Aorta (tissue), 5 donors: ENCODE measurements at places on chromosomes 16 and 17.

DNA sequence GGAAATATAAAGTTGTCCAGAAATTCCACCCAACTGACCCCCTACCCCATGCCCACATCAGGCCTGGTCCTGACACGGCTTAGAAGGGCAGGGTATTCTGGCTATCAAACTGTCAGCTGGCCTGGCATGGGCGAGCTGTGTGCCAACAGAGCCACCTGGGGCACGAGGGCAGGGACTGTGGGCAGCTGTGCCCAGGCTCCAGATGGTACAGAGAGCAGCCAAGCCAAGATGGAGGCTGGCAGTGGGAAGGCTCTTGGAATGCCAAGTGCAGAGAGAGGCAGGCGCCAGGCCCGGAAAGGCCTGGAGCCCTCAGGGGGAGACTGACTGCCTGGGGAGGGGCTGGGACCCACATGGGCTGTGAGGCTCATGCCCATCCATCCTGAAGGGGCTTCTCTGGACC lies 24.3 kb upstream of the PHF12 start:
- DNase-seq, result no peak

- DNase-seq, result no peak
Observed at GRCh38 chr17:63356337-63356757, 89.8 kb downstream of the CYB561 start.

GRCh38 chr17:72529386-72529785 lies 408.6 kb downstream of the SOX9 start:
- no peak for DNase-seq

DNA sequence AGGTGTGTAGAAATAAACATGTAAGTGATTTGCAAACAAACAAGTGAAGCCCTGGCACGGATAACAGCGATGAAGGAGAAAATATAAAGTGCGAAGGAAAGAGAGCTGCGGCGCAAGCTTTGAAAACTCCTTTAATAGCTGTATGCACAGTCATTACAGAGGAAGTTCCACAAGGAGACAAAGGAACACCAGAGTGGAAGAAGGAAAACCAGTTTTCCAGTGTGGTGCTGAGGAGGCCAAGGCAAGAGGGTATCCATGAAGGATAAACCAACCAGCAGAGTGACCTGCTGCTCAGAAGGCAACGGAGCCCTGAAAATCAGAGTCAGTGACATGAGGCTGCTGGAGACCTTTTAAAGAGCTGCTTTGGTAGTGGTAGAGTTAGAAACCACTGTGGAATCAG lies 24.4 kb downstream of the METTL16 start:
- no peak for DNase-seq

DNA sequence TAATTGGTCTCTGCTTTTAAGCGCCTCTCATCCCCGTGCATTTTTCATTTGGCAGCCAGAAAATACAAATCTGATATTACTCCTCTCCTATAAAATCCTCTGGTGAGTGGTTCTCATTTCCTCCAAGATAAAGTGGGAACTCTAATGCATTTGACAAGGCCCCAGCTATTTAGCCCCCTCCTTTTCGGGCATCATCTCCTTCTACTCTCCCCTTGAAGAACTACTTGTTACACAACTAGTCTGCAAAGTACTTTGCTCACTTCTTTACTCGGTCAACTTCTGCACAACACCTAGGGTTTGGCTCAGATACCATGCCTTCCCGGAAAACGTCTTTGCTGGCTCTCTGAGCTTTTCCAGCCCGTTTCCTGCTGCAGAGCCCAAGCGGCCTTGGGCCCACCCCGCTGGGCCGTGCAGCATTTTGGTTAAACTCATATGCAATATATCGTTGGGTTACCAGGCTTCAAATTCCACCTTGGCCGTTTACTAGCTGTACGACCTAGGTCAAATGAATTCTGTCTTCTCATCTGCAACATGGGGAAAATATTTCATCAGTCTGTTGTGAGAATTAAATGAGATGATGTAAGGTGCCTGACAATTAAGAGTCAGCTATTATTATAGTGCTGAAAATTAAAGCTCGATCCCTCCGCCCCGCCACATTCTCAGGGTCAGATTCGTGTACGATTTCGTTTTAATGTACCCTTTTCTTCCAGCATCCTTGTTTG lies 883 bp upstream of the TAF15 start:
- DNase-seq, result no peak

GRCh38 chr17:44828919-44829522 lies 1.1 kb downstream of the GJC1 start:
- no peak for DNase-seq

- no peak for DNase-seq
Observed at GRCh38 chr16:27929818-27930217, 133.7 kb downstream of the GSG1L start.

DNA sequence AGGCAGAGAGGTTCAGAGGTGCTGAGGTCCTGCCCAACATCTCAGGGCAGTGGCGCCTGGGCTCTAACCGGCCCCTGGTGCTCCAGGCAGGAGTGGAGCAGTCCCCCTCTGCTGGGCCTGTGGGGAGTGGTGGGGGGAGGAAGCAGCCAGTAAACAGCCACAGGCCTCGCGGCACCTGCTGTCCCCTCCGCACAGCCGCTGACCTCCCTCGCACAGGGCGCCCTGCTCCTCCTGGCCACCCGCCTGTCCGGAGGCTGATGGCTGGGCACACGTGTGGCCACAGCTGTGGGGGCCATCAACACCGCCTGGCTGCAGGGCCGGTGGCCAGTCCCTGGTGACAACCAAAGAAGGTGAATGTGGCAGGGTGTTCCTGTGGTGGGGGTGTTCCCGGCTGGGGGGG lies 36.8 kb upstream of the PABPN1L start:
- DNase-seq, result no peak

DNA sequence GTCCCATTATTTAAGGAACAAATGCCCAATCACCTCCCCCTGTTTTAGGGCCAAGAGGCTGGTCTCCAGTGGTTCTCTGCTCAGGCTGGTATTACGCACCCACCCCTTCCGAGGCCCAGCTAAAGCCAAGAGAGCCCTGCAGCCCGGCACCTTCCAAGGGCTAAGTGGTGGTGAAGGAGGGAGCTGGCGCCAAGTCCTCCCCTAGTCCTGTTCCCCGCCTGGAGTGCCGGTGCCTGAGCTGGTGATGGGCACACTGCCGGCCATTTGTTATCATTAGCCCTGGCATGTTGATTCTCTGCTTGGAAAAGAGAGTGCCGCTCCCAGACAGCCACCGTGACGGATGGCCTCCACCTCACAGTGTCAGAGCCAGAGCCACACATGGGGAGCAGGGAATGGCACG lies 31.9 kb downstream of the GRIN2C start:
- no peak for DNase-seq

GRCh38 chr17:4511199-4511932 lies 12.7 kb downstream of the SPNS2 start:
- DNase-seq, result no peak

DNA sequence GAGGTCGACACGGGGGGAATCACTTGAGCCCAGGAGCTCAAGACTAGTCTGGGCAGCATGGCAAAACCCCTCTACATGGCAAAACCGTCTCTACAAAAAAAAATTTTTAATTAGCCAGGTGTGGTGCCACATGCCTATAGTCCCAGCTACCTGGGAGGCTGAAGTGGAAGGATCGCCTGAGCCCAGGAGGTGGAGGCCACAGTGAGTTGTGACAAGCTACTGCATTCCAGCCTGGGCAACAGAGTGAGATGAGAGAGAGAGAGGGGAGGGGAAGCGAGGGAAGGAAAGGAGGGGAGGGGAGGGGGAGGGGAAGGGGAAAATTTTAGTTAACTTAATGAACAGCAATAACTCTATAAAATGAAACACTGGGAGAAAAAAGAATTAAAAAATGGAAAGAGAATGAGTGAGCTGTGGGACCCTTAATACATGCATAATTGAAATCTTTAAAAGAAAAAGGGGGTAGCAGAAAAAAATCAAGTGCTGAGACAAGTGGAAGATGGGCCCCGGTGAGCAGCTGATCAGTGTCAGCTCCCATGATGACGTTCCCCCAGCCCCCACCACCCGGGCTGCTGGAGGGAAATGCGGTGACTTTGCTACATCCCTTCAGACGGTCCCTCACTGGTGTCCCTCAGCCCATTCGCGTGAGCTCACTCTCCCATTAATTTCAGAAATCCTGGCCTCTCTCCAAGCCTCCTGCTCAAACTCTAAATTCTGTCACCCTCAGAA lies 2.7 kb downstream of the ASGR2 start:
- peak; percentile 42 for DNase-seq

DNA sequence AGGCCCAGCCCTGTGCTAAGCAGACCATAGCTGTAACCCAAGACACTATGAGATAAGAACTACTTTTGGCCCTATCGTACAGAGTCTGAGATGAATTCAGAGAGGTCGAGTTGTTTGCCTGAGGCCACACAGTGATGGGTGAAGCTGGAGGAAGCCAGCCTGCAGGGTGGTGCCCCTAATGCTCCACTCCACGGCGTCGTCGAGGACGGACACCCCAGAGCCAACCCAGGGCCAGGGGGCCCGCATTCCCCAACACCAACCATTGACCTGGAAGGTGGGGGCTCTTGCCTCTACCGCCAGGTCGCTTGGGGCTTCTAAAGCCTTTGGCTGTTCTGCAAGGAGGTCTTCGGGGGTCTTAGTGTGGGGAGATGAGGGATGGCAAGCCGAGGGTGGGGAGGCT lies 84.1 kb downstream of the IRF8 start:
- DNase-seq, result peak; percentile 61

DNA sequence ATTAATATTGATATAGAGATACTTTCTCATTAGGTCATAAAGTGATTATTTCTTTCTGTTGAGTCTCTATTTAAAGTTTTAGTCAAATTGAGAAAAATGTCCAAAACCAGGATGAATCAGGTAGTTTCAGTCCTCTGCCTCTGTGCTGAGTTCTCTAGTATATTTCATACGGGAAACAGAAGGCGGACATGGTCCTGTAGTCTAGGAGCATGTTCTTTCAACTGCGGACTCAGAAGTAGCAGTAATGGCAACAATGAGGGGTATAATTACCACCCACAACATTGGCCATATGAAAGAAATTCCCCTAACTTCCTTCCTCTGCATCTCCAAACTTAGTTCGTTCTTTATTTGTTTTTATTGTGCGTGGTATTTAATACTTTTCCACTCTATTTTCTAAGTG lies 50.1 kb downstream of the TBX4 start:
- no peak for DNase-seq

GRCh38 chr17:40432864-40433528 lies 10.3 kb upstream of the IGFBP4 start:
- DNase-seq, result peak; percentile 81

DNA sequence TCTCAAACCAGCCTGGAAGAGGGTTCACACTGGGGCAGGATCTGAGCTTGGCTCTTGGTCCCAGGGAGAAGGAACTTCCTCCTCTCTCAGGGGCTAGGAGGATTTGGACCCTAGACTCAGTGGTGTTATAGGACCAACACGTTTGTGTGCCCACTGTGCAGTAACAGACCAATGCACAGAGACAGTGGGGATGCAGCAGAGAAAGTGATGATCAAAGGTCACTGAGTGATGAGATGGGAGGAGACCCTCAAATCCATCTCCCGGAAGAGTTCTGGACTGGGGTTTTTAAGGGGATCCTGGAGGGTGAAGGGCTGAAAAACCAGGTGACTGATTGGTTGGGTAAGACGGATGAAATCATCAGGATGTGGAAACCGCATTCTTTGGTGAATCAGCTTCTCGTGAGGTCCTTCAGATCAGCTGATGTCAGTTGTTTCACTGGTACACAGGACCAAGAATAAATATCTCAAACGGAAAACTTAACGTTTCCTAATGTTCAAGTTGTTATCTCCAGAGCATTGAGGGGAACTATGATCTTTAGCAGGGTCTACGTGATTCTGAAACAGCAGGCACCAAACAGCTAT lies 3.3 kb upstream of the VAC14 start:
- no peak for DNase-seq

DNA sequence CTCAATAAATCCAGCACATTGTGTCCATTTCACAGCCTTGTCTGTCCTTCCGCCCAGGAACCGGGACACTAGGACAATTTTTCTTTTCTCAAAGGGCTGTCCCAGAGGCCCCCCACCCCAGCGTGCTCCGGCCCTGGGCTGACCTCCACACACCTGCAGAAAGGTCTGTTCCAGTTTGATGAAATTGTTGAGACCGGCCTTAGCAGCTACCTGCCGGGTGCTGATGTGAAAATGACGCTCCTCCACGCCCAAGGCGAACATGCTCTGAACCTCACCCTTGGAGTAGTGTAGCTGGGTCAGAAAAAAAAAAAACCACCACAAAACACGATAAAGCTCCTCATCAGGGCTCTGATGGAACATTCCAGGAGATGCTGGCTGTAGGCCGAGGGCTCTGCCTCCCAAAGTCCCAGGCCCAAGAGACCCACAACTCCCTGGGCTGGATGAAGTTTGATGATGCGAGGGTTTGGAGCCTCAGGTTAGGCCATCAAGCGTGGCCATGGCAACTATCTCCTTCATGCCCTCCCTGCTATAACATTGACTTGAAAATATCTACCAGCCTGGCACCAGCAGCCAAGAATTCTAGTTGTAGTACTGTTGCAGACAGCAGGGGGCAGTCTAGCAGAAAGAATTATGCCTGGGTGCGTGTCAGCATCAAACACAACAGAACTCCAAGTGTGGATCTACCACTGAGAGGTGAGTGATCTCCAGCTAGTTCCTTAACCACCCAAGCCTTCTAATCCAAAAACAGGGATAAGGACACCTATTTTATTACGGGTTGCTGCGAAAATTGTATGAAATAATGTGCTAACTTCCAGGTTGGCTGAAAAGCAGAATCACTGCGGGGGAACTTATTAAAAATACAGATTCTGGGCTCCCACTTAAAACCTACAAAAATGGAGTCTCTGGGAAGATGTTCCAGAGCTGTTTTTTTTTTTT lies 62.1 kb downstream of the RMI2 start:
- DNase-seq, result no peak

DNA sequence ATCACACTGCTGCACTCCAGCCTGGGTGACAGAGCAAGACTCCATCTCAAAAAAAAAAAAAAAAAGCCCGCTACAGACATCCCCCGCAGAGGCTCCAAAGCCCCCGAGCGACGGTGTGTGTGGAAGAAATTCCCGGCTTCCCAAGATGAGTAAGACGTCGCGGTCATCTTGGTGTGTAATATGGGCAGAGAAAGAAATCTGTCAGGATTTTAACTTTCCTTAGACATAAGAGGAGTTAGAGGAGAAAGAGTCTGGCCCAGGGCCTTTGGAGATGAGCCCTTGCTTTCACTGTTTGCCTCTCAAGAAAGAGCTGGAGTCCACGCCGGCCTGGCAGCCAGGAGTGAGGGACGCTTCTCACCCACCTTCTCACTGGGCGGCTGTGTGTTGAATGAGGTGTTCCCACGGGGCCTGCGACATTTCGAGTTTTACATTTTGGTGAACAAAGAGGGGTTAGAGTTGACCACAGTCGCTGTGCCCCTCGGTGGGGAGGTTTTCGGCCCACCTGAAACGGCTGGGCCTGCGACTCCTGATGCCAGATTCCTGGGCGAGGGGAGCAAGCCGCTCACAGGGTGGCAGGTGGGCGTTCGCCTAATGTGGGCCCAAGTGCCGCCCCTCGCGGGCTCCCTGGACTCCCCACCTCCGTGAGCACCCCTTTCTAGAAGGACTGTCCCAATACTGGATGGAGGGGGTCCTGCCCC lies 17.9 kb downstream of the C1QTNF1 start:
- peak; percentile 32 for DNase-seq

GRCh38 chr16:23739516-23739915 lies 15.3 kb upstream of the CHP2 start:
- no peak for DNase-seq

DNA sequence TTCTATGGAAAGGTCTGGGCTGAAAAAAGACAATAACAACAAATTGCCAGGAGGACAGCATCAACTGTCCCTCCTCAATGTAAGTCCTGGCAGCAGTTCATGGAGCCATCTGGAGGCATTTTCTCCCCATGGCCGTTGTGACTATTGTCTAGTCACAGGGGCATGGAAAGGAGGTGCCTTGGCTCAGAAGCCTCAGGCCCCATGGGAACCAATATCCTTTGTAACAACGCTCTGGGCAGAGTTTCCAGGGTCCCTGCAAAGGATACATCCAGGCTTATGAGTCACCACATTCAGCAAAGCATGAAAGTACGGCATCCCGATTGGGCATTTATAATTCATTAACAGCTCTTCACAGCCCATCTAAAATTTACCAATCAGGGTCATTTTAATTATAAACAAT lies 85.2 kb downstream of the GLG1 start:
- no peak for DNase-seq
